ENCODE measurements at places on chromosomes 5 and 9. TPM values are rescaled to one million over a fixed set of nuclear protein-coding genes. Genes with fewer than 3 reads are reported as not detected.
A peak's percentile ranks its signal among the peaks of the same experiment; 100 is the strongest.

TIFAB gene
- total RNA-seq: not detected

SLC45A2 gene
- total RNA-seq: 0.06 TPM

CKMT2 gene
- not detected for total RNA-seq

ITK gene
- not detected for total RNA-seq

PCA3 gene
- total RNA-seq: 0.30 TPM

ENHO gene
- 21.3 TPM for total RNA-seq

SOHLH1 gene
- total RNA-seq: not detected

- no peak for DNase-seq
Measured at GRCh38 chr9:8686516-8686915, 886.9 kb upstream of the DMAC1 start.

GRCh38 chr9:14146201-14146874, 167.6 kb downstream of the NFIB start:
- DNase-seq: no peak

DNA sequence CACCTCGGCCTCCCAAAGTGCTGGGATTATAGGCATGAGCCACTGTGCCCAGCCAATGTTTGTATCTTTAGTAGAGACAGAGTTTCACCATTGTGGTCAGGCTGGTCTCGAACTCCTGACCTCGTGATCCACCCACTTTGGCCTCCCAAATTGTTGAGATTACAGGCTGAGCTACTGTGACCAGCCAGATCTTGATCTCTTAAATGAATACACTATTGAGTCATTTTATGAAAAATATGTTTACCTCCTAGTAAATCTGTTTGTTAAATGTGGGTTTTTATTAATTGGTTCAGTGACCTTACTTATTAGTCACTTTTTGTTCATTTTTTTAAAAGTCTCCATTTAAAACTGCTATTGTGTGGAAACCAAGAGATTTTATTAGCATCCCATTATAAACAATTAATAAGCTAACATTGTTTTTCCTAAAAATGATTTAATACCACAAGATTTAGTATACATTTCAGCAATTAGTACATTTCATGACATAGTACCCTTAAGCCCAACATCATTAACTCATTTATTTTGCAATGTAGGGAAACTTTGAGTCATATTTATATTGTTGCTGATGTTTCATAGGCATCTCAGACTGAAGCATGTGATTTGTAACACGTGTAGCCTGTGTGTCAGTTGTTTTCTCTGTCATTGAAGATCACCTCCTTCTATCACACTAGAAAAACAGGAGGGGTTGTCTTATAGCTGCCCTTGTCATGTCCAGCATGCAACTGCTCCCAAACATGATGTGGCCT, 261.2 kb downstream of the TAF11L14 start:
- DNase-seq: no peak

DNA sequence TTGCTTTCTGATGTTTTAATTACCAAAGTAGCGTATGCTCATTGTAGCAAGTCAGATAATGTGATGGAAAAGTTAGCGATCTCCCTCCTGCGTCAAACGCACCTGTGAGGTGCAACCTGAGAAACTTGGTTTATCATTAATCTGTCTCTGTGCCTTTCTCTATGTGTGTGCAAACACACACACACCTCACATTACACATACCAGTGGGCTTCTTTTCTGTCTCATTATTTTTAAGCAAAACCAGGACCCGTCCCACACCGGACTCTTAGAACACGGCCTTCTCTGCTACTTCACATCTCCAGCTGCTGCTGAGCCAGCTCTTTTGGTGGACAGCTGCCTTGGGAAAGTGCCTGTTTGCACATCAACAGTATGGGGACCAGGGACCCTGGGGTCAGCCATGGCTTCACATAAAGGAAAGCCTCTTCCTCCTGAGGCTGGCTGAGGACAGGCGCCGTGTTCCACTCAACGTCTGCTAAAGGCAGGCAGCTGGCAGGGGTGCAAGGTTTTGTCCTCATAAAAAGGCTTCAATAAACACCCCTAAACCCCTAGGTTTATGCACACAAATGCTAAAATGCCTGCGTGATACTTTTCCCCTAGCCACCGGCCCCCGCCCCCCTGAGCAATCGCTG, 44.2 kb downstream of the MRPL36 start:
- no peak for DNase-seq

DNA sequence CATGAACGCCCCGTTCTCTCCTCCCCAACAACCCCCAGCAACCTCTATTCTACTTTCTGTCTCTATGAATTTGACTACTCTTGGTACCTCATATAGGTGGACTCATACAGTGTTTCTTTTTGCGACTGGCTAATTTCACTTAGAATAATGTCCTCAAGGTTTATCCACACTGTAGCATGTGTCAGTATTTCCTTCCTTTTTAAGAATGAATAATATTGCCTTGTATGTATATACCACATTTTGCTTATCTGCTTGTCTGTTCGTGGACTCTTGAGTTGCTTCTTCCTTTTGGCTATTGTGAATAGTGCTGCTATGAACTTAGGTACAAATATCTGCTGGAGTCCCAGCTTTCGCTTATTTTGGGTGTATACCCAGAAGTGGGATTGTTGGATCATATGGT, 42.7 kb downstream of the IQGAP2 start:
- no peak for DNase-seq

DNA sequence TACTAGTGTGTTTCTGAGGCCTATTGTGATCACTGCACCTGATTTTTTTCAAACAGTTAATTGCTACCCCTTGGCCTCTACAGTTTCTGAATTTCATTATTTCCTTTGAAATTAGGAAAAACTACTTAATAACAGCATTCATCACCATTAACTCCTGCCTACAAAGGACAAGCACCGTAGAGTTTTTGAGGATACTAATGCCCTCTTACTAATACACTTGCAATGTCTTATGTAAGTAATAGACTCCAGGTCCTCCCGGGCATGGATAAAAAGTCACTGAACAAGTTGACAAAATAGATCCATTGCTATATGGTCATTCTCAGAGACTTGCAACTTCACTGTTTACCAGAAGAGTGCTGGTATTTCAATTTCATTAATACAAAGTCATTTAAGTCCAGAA, 1172.5 kb downstream of the CDH12 start:
- no peak for DNase-seq

DNA sequence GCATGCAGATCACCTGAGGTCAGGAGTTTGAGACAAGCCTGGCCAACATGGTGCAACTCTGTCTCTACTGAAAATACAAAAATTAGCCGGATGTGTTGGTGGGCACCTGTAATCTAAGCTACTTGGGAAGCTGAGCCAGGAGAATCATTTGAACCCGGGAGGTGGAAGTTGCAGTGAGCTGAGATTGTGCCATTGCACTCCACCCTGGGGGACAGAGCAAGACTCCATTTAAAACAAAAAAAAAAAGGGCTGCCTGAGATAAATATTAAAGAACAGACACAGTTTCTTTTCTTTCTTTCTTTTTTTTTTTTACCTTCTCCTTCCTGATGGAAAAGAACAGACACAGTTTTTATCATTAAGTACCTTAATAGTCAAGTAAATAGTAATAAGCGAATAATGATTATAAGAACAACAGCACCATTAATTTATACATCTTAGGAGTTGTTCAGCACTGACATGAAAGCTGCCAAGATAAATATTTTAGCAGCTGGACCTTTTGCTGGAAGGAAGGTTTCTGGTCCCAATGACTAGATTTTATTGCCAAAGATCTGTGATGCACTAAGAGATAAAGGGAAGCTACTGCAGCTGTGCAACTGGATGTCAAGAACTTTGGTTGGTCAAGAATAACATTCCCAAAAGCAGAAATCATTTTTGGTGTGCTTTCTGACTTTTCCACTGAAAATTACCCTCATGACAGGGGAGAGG, 7.0 kb downstream of the CENPP start:
- no peak for DNase-seq

- no peak for DNase-seq
Measured at GRCh38 chr5:170614065-170614490, 110.3 kb downstream of the KCNIP1 start.

- DNase-seq: no peak
Measured at GRCh38 chr5:94761055-94761454, 142.6 kb downstream of the SLF1 start.

DNA sequence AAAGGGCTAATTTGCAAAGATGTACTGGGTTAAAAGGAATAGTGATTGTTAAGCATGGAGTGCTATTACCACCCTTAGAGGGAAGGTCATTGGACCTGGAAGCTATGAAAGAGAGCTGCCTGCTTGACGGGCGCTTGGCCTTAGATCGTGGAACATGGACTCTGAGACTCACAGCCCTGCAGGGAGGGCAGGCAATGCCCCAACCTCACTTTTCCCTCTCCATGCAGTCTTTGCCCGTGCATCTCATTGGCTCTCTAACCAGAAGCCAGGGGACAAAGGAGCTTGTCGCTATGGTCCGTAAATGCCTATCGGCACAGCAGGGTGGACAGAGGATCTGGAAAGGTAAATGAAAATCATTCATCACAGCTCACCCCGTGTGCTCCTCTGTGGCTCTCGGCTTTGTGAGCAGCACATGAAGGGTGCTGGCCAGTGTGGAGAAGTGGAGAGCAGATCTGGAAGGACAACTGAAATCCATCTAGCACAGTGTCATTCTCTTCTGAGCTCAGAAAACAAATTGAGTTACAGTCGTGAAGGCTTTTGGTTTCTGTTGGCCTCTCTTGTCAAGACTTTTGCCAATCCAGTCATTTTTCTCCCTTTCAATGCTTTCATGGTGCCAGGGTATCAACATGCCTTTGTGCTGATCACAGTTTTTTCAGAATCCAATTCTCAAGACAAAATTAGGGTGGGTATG, 186.2 kb downstream of the SNX18 start:
- DNase-seq: peak; percentile 46

- peak; percentile 66 for DNase-seq
Measured at GRCh38 chr9:105157171-105157583, 87.3 kb upstream of the SLC44A1 start.

GRCh38 chr5:57338868-57339340, 143.7 kb downstream of the ACTBL2 start:
- no peak for DNase-seq

DNA sequence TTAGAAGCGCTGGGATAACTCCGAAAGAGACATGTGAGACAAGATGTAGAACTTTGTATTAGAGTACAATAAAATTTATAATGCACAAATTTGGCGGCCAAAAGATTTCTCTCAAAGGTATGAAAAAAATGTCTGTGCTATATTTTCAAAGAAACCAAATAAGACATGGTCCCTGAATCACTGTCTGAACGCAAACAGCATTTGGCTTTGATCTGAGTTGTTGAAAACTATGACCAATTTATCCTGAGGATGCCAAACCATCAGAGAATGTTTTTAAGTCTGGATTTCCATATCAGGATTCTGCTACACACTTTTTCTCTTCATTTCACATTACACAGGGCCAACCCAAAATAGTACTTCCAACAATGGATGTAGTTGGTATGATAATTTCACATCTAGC, 9.9 kb upstream of the GLIS3 start:
- no peak for DNase-seq

DNA sequence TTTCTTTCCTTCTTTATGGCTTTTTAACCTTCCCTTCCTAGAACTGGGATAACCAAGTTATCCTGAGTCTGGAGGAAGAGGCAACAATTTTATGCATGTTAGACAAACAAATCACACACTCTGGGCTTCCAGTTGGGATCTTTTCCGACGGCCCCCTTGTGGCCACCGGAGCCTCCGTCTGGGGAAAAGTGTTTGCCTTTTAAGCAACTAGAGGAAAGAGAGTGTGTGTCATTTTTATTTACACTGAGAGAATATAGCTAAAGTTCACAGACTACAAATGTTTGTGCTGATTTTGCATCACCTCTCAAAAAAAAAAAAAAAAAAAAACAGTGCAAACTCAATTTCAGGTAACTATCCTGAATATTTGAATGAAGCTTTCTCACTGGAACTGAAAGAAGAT, 126.2 kb downstream of the SEMA6A start:
- no peak for DNase-seq

DNA sequence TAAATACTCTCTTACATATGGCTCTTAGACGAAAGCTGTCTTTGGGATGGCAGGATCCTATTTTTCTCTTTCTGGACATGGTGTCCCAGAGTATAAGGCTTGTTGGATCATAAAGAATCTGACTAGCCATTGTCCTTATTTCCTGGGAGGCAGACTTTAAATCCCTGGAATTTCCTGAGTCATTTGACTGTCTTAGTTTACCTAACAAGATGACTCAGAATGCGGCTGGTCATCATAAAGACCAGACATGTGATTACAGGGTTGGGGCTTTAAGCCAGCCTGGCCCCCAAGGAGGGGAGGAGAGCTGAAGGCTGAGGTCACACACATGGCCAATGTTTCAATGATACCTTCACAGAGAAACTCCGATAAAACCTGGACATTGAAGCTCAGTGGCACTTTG, 37.2 kb downstream of the FAM240B start:
- peak; percentile 20 for DNase-seq

DNA sequence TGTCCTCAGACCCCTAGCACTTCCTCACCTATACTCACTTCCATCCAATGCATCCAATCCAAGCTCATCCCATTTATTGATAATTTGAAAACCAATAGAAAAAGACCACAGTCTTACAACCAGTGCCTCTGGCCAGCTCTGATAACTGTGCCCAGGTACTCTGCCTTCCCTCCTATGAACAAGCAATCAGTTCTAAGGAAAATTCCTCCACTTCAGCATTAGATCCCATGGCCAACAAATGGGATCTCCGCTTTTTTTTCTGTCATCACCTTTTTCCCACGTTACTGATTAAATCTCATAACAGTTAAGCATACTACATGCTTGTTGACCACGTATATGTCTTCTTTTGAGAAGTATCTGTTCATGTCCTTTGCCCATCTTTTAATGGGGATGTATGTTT, 41.7 kb upstream of the GLIS3 start:
- no peak for DNase-seq

GRCh38 chr5:60960591-60960990, 15.6 kb downstream of the NDUFAF2 start:
- peak; percentile 34 for DNase-seq

DNA sequence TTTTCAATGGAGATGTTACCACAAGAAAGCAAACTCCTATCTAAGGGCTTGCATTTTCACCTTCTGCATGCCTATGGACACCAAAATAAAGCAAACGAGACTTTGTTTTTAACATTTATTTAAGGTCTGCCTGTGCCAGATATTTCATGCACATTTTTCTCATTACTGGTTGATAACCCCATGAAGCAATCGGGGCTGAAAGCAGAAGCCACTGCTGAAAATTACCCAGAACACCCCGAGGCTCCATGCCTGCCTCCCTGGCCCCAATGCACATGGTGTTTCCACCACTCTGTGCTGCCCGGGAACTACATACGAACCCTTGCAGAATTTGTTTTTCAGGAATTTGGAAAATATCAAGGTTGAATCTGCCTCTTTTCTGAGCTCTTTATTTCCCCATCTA, 240.1 kb downstream of the NR2F1-AS1 start:
- no peak for DNase-seq

GRCh38 chr5:71475788-71476384, 20.4 kb downstream of the BDP1 start:
- peak; percentile 80 for DNase-seq

- peak; percentile 87 for DNase-seq
Measured at GRCh38 chr5:26482810-26483375, 555.5 kb downstream of the CDH9 start.

DNA sequence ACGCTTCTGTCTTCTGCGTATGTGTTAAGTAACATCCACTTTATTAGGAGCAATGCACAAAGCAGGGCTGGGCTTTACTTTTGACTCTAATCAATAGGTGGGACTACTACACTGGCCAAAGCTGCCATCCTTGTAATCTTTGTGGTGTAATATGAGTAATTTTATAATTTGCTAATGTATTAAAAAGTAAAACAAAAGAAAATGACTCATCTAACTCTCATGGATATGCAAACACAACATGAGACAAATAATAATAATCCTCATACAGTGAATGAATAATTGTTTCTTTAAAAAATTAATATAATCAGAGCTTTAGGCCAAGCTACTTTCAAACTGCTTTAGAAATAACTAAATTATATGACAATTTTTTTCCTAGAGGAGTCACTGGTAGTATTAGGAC, 90.7 kb downstream of the NR3C1 start:
- no peak for DNase-seq

Data from neural progenitor cell (in vitro differentiated cells).